Stimulated activated CD8-positive, alpha-beta memory T cell treated with anti-CD3 and anti-CD28 coated beads, Interleukin-2, amount 100 ng/mL, for 48 hours (primary cell): ENCODE measurements at places on chromosomes 5 and 9.

GRCh38 chr9:113624721-113625120, 161.2 kb downstream of the RGS3 start:
- DNase-seq, result no peak

DNA sequence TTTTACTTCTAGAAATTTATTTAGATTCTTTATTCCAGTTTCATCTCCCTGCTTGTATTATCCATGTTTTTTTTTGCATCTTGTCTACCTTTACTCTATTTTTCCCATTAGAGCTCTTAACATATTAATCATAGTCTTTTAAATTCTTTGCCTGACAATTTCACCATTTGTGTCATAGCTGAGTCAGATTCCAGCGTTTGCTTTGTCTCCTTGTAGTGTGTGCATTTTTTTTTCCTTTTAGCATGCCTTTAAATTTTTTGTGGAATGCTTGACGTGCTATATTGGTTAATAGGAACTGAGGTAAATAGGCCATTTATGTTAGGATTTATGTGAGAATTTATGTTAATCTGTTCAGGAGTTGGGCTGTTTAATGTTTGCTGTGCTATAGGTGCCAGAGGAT, 41.8 kb upstream of the NFIL3 start:
- no peak for DNase-seq

DNA sequence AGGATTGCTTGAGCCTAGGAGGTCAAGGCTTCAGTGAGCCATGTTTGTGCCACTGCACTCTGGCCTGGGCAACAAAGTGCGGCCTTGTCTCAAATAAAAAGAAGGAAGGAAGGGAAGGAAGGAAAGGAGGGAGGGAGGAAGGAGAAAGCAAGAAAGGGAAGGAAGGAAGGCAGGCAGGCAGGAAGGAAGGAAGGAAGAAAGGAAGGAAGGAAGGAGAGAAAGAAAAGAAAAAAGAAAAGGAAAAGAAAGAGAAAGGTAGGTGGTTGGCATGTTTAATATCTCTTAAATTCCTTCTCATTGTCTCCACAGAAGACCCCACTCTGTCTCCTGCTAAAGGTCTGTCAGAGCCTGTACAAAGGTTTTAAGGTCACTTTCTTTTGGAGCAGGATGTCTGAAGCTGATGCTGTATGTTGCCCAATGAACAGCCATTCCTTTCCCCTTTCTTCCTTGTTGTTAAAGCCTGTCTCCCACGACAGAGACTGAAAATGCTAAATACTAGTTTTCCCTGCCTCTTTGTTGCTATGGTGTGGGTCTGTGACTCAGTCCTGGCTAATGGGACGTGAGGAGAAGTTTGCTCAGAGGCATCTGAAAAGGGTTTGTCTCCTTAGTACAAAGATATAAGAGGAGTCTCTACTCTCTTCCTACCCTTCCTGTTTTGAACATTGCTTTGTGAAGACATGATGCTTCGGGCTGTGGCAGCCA, 213.3 kb downstream of the PCSK1 start:
- no peak for DNase-seq

GRCh38 chr5:73274881-73275663, 102.1 kb downstream of the TMEM174 start:
- DNase-seq, result no peak

- no peak for DNase-seq
Measured at GRCh38 chr5:143101121-143101520, 302.4 kb downstream of the NR3C1 start.

DNA sequence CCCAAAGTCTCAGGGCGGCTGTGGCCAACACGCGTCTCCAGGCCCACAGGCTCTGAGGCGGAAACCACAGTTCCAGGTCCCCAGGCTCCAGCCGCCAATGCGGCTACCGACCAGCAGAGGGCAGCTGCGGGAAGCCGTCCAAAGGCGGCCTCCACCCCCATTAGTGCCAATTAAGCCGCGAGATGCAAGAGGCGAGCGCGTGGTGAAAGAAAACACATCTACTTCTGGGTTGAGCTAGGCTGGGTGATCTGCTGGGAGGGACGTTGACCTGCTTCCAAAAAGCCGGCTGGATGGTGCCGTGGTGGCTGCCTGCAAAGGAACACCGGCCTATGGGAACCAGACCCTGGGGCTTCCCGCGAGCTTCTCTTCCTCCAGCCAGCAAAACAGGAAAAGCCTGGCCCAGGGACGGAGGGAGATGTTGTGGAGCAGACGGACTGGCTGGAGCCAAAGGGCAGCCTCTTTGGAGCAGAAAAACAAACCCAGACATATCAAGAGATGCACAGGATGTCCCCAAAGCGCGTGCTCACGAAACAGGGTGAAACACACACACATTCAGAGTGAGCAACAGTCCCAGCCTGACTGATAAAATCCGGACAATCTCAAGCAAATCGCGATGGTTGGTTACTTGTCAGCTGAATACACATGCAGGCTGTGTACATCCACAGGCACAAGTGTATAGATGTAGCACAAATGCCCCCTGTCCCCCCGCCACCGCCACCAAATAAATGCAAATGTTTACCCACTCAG, 187.1 kb upstream of the BRINP1 start:
- DNase-seq, result peak; percentile 44

DNA sequence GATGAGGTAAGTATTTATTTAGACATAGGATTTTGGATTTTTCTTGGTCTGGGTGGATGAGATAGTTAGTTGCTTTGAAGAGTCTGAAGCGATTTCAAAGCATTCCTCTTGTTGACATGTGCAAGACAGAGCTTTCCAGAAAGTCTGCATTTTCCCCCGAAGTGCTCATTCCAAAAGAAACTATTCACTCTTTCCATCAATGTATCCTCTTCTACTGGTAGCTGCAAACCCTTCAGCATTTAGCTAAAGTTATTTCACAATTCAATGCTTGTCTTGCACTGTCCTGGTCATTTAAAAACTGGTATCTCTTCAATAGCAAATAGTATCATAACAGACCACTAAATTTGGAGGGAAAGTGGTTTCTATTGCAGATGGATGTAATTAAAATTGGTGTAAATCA, 13.0 kb downstream of the NREP start:
- DNase-seq, result no peak

DNA sequence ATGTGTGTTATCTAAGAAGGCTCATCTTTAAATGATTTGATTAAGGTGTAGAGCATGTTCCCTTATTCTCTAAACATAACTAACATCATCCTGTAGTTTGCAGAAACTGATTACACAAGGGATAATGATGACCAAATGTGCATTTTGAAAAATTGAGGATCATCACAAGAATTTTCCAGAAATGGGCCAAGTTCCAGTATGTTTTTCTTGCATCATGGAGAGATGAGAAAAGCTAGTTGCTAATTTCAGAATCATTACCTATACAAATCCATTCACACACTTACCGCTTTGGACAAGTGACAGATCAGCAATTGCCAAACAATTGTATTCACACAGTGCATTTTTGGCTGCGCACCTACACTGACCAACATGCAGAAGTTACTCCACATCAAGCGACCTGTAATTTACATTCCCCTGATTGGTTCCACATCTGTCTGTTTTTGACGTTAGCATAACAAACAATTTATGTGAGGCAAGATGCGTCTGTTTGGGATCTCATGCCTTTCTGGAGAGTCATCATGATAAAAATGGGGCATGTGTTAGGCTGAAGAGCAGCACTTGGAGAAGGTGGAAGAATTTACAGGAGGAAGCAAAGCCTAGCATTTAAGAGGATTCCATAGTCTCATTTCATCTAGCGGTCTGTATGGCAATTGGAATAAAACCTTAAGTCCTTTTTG, 2.8 kb upstream of the BNC2 start:
- DNase-seq, result no peak

GRCh38 chr5:67375606-67376005, 179.0 kb upstream of the CD180 start:
- DNase-seq, result no peak

DNA sequence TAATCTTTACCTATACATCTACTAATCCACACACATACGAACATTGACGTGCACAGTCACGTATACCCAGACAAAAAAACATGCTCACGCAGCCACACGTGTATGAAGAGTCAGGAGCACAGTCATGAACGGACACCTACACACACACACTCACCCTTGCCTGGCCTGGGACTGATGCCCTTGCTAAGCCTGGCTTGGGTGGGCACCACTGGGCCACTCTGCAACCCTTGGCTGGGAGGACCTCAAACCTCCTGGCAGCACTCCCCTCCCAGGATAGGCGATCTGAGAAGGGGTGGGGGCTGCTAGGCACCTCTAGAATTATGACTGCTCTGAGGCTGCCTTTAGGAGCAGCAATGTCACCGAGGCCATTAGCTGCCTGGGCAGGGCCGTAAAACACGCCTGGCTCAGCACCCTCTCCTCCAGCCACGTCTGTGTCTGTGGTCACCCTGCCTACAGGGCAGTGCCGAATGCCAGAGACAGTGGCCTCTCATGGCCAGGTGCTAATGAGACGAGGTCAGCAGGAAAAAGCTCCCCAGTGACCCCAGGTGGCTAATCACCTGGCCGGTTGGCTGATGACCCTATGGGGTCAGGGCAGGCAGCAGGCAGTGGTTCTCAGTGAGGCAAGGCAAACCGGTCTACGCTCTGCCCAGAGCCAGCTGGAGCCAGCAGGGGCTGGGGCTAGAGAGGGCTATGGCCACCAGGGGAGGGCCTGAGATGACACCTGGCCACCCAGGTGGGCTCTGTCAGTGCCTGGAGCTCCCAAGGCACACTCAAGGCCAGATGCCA, 33.7 kb upstream of the MVB12B start:
- no peak for DNase-seq

DNA sequence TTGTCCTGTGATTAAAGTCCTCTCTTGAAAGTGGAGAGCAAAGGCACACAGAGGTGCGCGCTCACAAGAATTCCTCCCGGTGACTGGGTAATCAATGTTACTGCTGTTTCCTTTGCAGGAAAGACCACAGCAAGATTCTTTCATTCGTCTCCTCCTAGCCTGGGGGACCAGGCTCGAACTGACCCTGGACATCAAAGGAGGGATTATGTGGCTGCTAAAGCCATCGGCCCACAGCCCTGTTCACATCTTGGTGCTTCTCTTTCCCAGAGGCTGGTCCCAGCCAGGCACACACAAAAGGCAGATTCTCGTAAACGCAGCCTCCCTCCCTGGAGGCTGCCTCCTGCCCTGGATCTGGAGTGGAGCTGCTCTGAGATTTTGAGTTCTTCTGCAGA, 230.9 kb downstream of the FANCC start:
- no peak for DNase-seq

- DNase-seq, result no peak
Measured at GRCh38 chr5:137203011-137203632, 296.0 kb downstream of the SPOCK1 start.

GRCh38 chr9:88536023-88536324, 996 bp downstream of the NXNL2 start:
- DNase-seq, result no peak

GRCh38 chr9:112112519-112112918, 62.6 kb downstream of the SUSD1 start:
- DNase-seq, result no peak

- DNase-seq, result no peak
Measured at GRCh38 chr5:10588109-10588775, 24.4 kb downstream of the ANKRD33B start.
